ENCODE measurements at places on chromosomes 7 and 10.

DNA sequence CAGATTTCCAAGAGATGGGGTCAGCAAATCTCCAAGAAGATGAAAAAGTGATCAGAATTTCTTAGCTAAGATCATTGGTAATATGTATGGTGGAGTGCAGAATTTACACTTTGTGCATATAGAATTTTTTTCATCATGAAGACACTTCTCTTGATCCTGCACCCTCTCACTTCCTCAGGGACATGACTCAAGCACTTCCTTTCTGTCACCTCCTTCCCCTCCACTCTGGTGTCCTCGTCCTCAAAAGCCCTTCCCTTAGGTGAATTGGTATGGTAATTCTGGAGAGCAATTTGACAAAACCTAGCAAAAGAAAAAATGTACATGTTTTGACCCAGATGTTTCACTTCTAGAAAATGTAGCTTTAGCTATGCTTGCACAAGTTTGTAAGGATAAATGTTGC, 18.1 kb downstream of the CALN1 start:
- DNase-seq: no peak

DNA sequence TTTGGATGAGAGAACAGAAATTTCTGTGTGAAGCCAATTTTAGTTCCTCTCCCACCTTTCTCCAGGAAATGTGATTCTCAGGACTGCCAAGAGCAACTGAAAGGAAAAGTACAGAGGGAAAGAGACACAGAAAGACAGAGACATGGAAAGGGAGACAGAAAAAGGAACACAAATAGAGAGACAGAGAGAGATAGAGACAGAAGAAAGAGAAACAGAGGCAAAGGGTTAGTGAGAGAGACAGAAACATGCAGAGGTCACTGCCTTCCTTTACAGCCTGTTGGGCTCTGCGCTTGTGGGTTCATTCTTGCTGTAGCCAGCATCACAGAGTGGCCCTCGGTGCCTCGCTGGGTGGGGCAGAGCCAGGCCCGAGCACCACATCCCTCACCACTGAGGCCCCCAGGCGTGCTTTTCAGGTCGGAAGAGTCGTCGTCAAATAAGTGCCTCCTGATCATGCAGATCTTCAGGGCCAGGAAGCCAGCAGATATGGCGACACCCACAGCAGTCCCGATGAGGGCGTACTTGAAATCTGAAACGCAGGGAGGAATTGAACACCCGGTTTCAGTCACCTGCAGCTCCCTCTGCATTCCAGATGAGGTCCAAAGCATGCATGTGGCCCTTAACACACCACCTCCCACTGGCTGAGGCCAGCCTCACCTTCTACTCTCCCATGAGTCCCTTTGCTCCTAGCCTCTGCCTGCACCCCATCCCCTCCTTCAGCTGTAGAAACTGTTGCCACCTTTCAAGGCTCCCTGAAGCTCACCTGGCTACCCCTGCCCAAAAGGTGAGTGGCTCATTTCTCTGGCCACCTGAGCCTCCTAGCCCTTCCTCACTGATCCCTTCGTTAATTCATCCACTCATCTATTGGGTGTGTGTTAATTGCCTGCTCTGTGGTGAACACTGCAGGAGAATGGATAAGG, 21.4 kb downstream of the TMEM273 start:
- no peak for DNase-seq

GRCh38 chr7:124429923-124430322, 335.7 kb downstream of the GPR37 start:
- DNase-seq: no peak

GRCh38 chr10:3169271-3169670, 3.3 kb downstream of the PITRM1 start:
- DNase-seq: no peak

DNA sequence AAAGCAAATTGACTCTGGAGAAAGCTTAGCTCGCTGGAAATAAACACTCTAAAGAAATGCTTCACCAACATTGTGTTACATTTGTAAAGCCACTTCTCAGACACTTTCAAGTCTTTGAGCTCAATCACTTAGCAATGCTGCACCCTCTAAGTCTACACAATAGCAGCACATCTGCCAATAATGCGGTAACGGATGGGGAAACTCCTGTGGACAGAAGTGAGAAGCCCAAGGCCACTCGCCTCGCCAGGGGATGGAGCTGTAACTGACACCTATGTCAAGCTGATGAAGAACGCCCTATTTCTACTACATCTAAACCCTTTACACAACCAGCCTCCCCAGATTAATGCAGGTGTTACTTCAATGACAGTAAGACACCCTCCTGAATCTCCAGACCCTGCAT, 167.7 kb downstream of the SFMBT2 start:
- DNase-seq: no peak

- no peak for DNase-seq
Observed at GRCh38 chr10:116158036-116158435, 115.0 kb downstream of the GFRA1 start.

- no peak for DNase-seq
Observed at GRCh38 chr7:28615091-28615490, 202.8 kb downstream of the CREB5 start.

DNA sequence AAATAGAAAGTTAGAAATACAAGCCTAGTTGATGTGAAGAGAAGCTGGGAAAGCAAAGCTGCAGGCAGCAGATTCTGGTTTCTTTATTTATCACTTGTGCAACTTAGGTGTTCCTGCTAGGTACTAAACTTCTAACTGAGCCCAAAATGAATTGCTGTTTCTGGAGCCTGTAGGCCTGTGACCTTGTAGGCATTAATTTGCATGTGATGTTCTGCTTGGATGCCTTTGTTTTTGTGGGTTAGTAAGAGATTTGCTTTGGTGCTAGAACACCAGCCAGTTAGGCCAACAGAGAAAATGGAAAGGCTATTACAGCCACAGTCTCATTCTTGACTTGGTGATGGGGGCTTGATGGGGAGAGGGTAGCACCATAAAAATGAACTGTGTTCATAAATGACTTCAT, 370.7 kb downstream of the PPP1R3A start:
- no peak for DNase-seq

GRCh38 chr7:32588657-32589056, 93.4 kb downstream of the AVL9 start:
- no peak for DNase-seq

- no peak for DNase-seq
Observed at GRCh38 chr7:158614700-158615099, 27.1 kb upstream of the PTPRN2 start.

DNA sequence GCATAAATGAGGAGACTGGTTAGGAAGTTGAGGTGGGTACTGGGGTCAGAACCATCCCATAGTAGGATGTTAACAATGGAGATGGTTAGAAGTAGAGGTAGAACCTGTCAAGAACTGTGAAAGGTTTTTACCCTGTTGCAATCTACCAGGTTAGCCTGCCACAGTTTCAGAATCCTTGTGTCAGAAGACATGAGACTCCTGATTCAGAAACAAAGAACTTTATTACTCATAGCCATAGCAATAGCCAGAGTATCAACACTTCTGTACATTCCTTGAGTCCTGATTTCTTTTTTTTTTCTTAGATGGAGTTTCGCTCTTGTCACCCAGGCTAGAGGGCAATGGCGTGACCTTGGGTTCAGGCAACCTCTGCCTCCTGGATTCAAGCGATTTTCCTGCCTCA, 200.9 kb downstream of the GRM3 start:
- DNase-seq: no peak

DNA sequence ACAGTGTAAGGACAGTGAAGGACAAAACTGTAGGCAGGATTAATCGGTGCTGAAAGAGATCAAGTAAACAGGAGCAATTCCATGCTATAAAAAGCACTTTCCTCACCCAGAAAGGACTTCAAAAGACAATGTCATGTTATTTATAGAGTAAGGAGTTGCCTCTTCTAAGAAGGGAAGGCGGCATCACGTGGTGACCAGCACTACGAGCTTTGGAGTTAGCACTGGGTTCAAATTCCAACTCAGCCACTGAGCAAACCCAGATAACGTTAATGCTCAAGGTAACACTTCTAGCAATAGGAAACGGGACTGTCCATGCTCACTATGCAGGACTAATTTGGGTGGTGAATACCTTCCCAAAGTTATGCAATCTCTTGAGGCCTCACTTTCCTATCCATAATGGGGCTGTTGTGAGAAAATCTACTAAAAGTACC, 715 bp upstream of the PANK1 start:
- no peak for DNase-seq

GRCh38 chr7:28685644-28686417, 272.3 kb downstream of the TRIL start:
- peak; percentile 96 for DNase-seq

GRCh38 chr7:84506151-84506550, 311.6 kb upstream of the SEMA3A start:
- no peak for DNase-seq

GRCh38 chr10:128734161-128734560, 607.9 kb upstream of the MKI67 start:
- no peak for DNase-seq

- peak; percentile 87 for DNase-seq
Observed at GRCh38 chr10:89837165-89838043, 136.0 kb downstream of the KIF20B start.

- no peak for DNase-seq
Observed at GRCh38 chr7:134714470-134715205, 64.8 kb upstream of the CALD1 start.

GRCh38 chr7:101168412-101169049, 3.2 kb upstream of the VGF start:
- no peak for DNase-seq

- no peak for DNase-seq
Observed at GRCh38 chr7:129438839-129439651, 4.8 kb downstream of the STRIP2 start.

DNA sequence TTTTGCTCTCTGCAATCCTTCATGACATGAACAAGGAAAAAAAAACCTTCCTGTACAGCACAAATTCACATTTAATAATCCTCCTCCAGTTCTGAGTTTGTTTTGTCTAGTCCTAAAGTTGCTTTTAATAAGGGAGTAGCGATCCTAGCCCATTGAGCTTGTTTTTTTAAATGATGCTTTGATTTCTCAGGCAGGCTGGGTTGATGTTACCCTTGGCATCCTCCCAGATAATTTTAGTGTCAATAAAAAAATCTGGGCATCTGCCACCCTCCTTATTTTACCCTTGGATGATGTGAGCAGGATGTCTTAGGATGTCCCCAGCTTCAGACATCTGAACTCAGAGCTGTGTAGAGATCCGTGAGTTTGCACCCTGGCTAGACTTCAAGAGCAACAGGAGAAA, 33.9 kb upstream of the PROSER2 start:
- DNase-seq: no peak

GRCh38 chr7:102111061-102112041, 175.3 kb upstream of the SH2B2 start:
- no peak for DNase-seq

Data from lower leg skin (tissue), 4 donors.